Globus pallidus (tissue), 1 donor: ENCODE measurements at places on chromosomes 7 and 10.

DNA sequence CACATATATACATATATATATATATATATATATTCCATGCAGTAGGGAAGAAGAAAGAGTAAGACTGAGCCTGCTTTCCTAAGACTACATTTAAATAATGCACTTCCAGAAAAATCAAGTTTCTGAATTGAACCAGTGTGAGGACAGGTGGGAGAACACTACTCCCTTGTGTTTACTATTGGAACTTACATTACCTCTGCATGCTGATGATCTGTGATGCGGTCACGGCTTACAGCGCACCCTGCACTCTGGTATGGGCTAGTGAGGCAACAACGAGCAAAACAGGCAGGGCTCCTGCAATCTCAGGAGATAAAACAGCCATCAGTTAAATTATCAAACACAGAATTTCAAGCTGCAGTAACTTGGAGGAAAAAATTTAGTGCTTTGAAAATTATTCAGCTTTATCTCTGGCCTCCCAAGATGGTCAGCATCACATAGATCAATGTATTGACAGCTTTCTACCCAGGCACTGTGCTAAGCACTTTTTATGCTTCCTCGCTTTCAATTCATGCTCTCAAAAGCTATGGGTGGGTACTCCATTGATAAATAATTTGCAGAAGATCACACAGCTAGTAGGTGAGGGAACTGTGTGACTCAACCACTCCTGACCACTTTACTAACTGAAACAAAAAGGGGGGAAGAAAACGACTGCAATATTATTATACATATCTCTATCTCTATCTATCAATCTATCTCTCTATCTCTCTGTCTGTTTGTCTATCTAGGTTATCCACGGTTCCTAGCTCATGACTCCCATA is 20.5 kb upstream of the SLC16A12 start:
- DNase-seq, result no peak

GRCh38 chr10:114914560-114914959 is 23.4 kb upstream of the TRUB1 start:
- DNase-seq, result no peak

- DNase-seq, result no peak
Measured at GRCh38 chr7:38702002-38702535, 70.9 kb upstream of the AMPH start.

DNA sequence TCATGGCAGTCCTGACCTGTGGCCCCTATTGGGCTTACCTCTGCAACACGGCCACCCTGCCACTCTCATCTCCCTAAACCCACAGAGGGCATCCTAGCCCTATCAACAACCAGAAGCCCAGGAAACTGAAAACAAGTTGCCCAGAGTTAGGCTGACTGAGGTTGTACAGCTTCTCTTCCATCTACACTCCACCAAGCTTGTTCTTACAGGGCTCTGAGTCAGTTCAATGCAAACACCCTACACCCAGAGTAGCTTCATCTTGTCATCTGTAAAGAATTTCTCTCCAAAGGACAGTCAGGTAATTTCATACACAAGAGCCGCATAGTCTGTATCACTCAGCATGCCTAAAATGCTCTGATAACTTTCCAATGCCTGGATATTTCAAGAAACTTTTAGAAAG is 175.4 kb downstream of the ARID5B start:
- DNase-seq, result no peak

- no peak for DNase-seq
Measured at GRCh38 chr10:42553064-42553407, 85.3 kb downstream of the ZNF33B start.

DNA sequence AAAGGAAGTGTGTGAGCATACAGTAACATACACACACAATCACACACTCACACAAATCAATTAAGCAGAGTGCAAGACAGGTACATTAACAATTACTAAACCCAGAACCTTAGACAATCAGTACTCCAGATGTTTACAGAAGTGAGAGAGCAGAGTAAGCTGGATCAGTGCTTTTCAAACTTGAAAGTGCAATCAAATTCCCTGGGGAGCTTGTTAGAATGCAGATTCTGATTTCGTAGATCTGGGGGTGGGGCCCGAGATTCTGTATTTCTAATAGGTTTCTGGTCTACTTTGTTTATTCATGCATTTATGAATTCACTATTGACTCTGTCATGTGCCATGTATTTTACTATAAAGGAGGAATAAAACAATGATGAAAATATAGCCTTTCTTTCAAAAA is 179.6 kb upstream of the PHYHIPL start:
- DNase-seq, result no peak

GRCh38 chr7:112372101-112372500 is 78.2 kb upstream of the IFRD1 start:
- DNase-seq, result no peak

GRCh38 chr10:14116021-14116420 is 214.7 kb downstream of the FRMD4A start:
- no peak for DNase-seq

DNA sequence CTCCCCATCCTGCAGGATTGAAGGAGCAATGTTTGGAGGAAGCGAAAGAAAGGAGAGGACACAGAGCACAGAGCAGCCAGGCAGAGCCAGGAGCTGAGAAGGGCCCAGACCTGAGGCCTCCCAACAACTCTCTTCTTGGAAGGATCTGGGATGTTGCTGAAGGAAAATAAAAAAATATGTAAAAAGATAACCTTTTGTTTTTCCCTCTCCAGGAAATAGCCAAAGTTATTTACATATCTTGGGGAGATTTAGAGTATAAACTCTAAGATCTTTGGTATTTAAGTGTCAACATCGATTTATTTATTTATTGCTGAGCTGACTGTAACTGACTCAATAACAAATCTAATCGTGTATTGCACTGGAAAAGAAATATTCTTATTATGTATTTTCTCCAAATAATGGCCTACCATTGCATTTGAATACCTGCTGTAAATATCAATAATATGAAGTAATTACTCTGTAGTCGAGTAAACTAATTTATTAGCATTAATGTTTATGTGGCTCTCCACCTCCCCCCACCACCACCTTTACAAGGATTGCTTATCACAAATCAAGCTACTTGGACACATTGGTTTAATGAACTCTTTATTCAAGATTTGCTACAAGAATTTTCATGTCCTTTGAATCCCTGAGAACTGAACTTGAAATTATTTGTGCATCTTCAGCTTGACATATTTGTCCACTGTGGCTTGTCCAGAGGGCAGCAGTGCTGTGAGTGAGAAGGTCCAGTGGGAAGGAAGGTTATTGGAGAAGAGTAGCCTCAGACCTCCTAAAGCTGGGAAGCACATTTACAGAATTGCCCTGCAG is 1.8 kb upstream of the HOXA11 start:
- DNase-seq, result no peak

GRCh38 chr7:75621124-75621523 is 117.6 kb downstream of the HIP1 start:
- DNase-seq, result no peak

DNA sequence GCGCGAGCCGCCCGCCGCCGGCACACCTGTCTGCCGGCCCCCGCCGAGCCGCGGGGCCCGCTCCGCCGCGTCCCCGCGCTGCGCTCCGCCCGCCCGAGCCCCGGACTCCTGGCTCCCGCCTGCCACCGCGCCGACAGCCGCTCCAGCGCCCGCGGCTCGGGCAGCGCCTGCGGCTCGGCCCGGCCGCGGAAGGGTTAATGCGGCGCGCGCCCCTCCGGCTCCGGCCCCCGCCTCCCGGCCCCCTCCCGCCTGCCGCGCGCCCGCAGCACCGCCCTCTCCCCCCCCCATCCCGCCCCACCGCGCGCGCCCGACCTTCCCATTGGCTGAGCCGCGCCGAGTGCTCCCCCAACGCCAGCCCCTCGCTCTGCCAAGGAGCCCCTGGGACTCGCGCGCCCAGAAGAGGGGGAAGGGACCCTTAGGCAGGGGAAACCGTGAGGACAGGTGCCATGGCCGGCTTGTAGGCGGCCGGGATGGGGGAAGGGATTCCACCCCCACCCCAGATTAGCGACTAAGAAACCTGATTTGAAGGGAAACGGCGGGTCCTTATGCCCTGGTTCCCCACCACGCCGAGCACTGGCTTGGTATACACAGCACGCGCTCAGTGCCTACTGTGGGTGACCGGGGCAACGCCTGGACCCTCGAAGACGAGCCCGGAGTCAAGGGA is at the start of gene KCNH2:
Gene KCNH2, minus strand, starts transcription at position 196 of the 664 bp plus-strand sequence. CDS start 408 bp downstream, outside the sequence.
- no peak for DNase-seq

DNA sequence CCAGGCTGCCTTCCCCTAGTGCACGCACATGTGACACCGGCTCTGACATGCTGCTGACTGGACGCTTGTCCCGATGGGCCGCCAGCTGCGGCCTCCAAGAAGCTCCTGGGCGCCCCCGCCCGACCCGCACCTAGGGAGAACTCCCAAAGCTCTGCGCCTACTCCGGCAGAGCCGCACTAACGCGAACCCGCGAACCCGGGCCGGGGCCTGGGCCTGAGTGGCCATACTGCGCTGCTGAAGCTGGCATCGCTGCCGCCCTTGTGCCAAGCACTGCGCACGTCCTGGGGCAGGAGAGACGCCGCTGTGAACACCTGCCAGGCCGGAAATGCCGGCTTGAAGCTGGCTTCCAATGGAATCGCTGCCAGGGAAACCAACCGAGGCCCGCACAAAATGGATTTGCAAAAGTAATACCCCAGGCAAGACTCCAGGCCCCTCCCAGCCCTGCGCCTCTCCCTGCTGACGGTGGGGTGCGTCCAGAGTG is 85.1 kb downstream of the WASHC2A start:
- no peak for DNase-seq

- DNase-seq, result no peak
Measured at GRCh38 chr7:73429215-73429614, 4.4 kb upstream of the FZD9 start.

DNA sequence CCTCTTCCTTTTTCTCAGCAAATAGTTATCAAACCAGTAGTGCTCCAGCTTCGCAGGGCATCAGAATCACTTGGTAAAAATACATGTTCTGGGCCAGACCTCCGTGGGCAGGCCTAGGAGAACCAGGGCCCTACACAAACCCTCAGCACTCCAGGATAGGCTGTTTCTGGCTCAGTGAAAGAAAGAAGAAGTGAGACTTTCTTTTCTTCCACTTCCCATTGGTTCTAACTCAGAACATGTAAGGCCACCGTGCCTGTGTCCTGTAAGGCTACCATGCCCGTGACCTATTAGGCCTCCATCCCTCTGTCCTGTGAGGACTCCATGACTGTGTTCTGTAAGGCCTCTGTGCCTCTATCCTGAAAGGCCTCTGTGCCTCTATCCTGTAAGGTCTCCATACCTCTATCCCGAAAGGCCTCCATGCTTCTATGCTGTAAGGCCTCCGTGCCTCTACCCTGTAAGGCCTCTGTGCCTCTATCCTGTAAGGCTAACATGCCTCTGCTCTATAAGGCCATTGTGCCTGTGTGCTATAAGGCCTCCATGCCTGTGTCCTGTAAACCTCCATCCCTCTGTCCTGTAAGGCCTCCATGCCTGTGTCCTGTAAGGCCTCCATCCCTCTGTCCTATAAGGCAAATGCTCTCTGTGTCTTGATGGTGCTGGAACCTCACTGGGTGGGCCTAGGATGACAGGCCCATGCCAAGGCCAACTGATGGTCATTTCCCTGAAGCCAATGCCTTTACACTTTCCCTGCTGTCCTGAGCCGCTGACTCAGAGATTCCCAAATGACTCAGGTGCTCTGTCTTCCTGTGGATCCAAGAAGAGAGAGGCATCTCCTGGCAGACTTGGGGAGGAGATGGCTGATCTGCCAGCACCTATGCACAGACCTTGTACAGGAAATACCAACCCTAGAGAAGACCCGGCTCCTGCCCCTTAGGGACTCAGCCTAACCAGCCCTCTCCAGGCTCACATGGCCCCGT is 96.6 kb upstream of the CACUL1 start:
- no peak for DNase-seq

- DNase-seq, result peak; percentile 42
Measured at GRCh38 chr7:27640884-27641574, 21.7 kb downstream of the HIBADH start.
